H9 (cell line): ENCODE measurements at places on chromosomes 4 and X. TPM values are rescaled to one million over a fixed set of nuclear protein-coding genes. Genes with fewer than 3 reads are reported as not detected.

GRK4 gene
- 4.3 and 4.8 TPM in 2 replicates for total RNA-seq

IL2 gene
- not detected in 2 replicates for total RNA-seq

CACNA1F gene
- 0.94 and 1.4 TPM in 2 replicates for total RNA-seq

ASIC5 gene
- not detected in 2 replicates for total RNA-seq

THAP6 gene
- 11.0 and 11.7 TPM in 2 replicates for total RNA-seq

ADAM29 gene
- not detected in 2 replicates for total RNA-seq

TGIF2LX gene
- not detected in 2 replicates for total RNA-seq

GLUD2 gene
- total RNA-seq: 0.99 and 1.0 TPM in 2 replicates

GLRA2 gene
- total RNA-seq: not detected in 2 replicates

ZXDA gene
- not detected in 2 replicates for total RNA-seq

RBMX gene
- total RNA-seq: 409 and 414 TPM in 2 replicates

HSFX1 gene
- 0.50 and 0.55 TPM in 2 replicates for total RNA-seq

PAGE5 gene
- total RNA-seq: not detected in 2 replicates

TRIM60 gene
- total RNA-seq: not detected in 2 replicates

NDNF gene
- total RNA-seq: 0.15 and 0.17 TPM in 2 replicates

ZBTB49 gene
- total RNA-seq: 6.7 and 8.7 TPM in 2 replicates

SMPX gene
- total RNA-seq: not detected in 2 replicates

RENBP gene
- total RNA-seq: 7.1 and 8.4 TPM in 2 replicates

RBMXL3 gene
- total RNA-seq: not detected in 2 replicates

SAGE1 gene
- not detected in 2 replicates for total RNA-seq

SERPINA7 gene
- not detected in 2 replicates for total RNA-seq

CSN1S1 gene
- total RNA-seq: not detected in 2 replicates

GPC3 gene
- 106 and 108 TPM in 2 replicates for total RNA-seq

RNF128 gene
- 0.09 and 0.13 TPM in 2 replicates for total RNA-seq

UXT gene
- total RNA-seq: 83.0 and 95.1 TPM in 2 replicates

IRAK1 gene
- total RNA-seq: 85.3 and 98.4 TPM in 2 replicates

FOXR2 gene
- not detected in 2 replicates for total RNA-seq

TENM3 gene
- total RNA-seq: 49.1 and 49.6 TPM in 2 replicates

ABRAXAS1 gene
- 24.7 and 25.8 TPM in 2 replicates for total RNA-seq

SCML2 gene
- total RNA-seq: 14.4 and 15.5 TPM in 2 replicates

LINC00632 gene
- 42.2 and 46.3 TPM in 2 replicates for total RNA-seq

PF4V1 gene
- total RNA-seq: not detected in 2 replicates

H2BW2 gene
- not detected in 2 replicates for total RNA-seq

CLDN22 gene
- not detected in 2 replicates for total RNA-seq

DOK7 gene
- 0.26 TPM in 1 of 2 replicates, not detected in the other for total RNA-seq

NLGN3 gene
- total RNA-seq: 3.5 and 3.6 TPM in 2 replicates

ZNF280C gene
- total RNA-seq: 6.6 and 8.2 TPM in 2 replicates

RHOXF2B gene
- not detected in 2 replicates for total RNA-seq

MAGEA12 gene
- total RNA-seq: not detected in 2 replicates

GABRQ gene
- total RNA-seq: 3.8 and 3.9 TPM in 2 replicates

CT83 gene
- not detected in 2 replicates for total RNA-seq

EPHA5 gene
- total RNA-seq: not detected in 2 replicates

RWDD4 gene
- total RNA-seq: 17.8 and 19.3 TPM in 2 replicates

UGT2B15 gene
- not detected in 2 replicates for total RNA-seq

SSX2 gene
- not detected in 2 replicates for total RNA-seq

SPIN2A gene
- total RNA-seq: 2.2 and 2.8 TPM in 2 replicates

PPID gene
- total RNA-seq: 50.2 and 53.5 TPM in 2 replicates

FAAH2 gene
- 6.4 and 6.9 TPM in 2 replicates for total RNA-seq

ARSD gene
- total RNA-seq: 9.5 and 10.3 TPM in 2 replicates

GALNTL6 gene
- 0.22 TPM in 1 of 2 replicates, not detected in the other for total RNA-seq

GAGE1 gene
- not detected in 2 replicates for total RNA-seq

NKX1-1 gene
- not detected in 2 replicates for total RNA-seq

FAM114A1 gene
- total RNA-seq: 9.9 and 10.3 TPM in 2 replicates

HTR2C gene
- 1.3 and 1.5 TPM in 2 replicates for total RNA-seq

PABPC1L2A gene
- 0.35 and 0.52 TPM in 2 replicates for total RNA-seq

USP9X gene
- 268 and 284 TPM in 2 replicates for total RNA-seq

XAGE1B gene
- not detected in 2 replicates for total RNA-seq

PAGE2B gene
- not detected in 2 replicates for total RNA-seq

IDUA gene
- 9.4 and 14.5 TPM in 2 replicates for total RNA-seq
